ENCODE measurements at places on chromosomes 6 and 20.

GRCh38 chr20:57803508-57804005 is 93.7 kb upstream of the PMEPA1 start:
- no peak for DNase-seq

DNA sequence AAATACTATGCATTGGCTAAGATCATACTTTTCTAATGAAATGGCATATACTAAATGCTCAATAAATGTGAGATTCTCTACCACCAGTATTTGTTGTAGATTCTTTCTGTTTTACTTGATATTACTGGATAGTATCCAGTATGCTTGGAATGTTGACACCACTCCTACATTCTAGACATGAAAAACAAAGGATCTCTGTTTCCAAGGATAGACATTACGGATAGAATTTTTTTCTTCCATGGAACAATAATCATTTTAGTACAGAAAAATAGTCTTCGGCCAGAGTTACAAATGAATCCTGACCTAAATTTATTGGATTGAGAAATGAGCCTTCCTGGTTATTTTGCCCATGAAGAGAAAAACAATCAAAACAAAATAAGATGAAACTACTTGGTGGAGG is 258.2 kb upstream of the NT5E start:
- DNase-seq = no peak

GRCh38 chr6:11448038-11448437 is 89.5 kb upstream of the TMEM170B start:
- no peak for DNase-seq

GRCh38 chr20:19130613-19130984 is 81.8 kb upstream of the SLC24A3 start:
- no peak for DNase-seq

DNA sequence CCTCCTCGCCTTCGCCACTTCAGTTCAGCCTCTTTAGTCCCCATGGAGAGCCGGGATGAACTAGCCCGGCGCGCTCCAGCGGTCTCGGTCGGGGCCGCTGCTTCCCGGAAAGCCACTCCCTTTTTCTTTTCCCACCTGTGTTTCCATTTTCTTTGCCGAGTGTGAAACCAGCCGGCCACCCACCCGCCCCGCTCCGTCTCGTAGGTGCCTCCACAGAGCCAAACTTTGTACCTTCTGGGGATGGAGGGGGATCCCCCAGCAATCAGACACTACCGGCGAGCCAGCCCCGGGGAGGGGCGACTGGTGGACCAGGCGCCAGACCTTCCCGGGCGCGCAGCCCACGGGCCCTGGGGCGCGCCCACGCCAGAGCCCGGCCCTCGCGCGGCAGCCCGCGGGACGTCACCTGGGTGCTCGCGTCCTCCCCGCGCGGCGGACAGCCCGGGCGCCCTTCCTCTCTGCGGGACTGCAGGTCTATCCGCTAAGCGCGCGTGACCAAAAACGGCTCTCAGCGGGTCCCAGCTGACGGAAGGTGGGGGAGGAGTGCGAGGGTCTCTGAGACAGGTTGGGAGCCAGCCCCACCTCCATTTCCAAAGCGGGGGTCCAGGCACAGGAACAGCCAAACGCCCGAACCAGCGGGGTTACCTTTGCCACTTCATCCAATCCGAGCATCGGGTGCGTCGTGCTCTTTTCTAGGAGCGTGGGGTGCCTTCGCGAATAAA is at the start of gene MCHR2:
Gene MCHR2 (minus strand): TSS at position 691 of the 719 bp plus-strand sequence. CDS start 38,076 bp downstream, outside the sequence.
- no peak for DNase-seq

DNA sequence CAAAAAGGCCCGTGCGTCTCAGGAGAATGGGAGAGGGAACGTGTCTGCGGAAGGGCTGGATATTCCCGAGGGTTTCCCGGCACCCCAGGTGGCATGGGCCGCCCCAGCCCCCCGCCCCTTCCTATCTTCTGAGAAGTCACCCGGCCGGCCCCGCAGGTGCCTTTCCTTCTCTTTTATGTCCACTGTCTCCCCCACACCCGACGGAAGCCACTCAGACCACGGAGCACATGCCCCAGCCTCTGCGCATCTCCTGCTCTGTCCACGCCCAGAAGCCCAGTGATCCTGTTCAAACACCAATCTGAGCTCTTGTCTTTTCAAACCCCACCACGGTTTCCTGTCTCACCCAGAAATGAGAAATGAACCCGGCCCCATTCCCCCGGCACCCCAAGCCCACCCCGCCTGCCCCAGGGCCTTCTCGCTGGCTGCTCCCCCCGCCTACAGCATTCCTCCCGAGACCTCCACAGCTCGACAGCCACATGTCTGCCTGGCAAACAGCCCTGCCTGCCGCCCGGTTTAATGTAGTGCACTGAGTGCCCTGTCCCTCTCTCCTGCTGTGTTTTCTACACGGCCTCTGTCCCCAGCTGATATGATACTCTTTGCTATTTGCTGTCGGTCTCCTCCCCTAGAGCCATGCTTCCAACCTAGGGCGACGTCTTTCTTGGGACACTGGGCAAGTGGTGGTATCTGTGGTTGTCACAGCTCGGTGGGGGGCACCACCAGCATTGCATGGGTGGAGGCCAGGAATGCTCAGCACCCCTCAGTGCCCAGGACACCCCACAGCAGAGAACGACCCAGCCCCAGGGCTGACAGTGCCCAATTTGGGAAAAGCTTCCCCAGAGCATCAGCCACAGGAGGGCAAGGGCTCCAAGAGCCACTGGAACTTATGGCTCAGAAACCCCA is 182.7 kb downstream of the TAF4 start:
- no peak for DNase-seq

DNA sequence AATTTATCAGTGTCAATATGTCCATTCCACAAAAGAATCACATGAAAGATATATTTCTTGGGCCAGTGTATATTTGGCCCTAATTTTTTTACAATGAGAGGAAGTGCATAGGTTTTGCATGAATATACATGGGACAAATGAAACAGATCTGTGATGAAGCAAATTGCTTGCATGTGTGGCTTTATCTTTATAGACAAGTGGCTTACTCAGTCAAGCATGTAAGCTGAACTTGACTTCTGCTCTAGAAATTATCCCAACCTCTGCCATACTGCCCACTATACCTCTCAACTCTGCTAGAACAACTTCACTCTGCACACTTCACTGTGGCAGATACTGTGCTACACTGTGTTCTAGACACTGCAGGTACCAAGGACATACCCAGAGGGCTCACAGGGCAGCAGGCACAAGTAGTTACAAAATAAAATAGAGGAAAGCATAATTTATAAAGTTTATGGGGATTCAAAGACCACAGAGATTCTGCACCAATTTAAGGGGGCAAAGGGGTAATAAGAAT is 349.2 kb upstream of the HSF2 start:
- DNase-seq = no peak
